Fibroblast of skin of abdomen (primary cell): ENCODE measurements at places on chromosomes 12 and 14.

DNA sequence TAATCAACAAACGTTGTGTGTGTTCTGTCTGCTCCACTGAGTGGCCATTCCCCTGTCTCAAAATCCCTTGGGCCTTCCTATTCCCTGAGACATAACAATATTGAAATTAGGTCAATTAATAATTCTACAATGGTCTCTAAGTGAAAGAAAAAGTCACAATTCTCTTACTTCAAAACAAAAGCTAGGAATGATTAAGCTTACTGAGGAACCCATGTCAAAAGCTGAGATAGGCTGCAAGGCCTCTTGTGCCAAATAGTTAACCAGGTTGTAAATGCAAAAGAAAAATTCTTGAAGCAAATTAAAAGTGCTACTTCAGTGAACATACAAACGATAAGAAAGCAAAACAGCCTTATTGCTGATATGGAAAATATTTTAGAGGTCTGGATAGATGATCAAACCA, 65.0 kb upstream of the AMIGO2 start:
- no peak for DNase-seq

- DNase-seq, result no peak
Observed at GRCh38 chr12:76031081-76031413, 529 bp downstream of the PHLDA1 start.

- no peak for DNase-seq
Observed at GRCh38 chr12:75784591-75784990, 247.0 kb downstream of the PHLDA1 start.

DNA sequence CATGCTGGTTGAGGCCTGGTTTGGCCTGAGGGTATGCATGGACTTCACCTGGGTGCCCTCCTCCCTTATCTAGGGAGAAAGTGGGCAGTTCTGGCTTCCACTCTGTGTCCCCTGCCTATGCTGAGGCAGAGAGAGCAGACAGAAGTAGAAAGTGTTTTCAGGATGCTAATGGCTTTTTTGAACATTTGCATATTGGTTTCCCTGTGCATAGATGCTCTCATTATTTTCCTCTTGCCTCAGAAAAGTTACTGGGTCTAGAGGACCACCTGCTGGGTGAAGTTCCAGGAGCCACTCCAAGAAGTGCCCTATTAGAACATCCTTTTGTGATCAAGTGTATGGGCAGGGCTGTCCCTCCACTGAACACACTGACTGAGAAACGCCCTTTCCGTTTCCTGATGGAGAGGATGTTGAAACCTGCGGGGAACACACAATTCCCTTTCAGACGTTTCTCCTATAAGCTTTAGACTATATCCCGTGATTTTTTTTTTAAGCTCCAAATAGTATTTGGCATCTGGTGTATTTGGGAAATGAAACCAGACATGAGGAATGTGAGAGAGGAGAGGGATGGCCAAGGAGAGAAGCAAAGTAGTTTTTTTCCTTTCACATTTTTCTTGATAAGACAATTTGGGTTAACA, 66.6 kb downstream of the DAAM1 start:
- DNase-seq, result peak; percentile 80

DNA sequence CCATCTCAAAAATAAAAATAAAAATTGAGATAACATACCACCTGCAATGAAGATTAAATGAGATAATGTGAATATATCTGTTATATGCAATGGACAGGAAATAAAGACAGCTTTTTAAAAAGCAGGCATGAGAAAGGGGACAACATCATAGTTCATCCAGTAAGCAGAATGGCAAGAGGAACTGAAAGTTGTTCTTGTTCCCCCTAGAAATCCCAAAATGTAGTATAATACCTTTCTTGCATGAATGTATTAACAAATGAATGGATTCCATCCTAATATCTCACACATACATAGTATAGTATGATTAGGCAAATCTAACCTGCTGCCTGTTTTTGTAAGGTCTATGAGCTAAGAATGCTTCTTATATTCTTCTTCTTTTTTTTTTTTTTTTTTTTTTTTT, 31.4 kb downstream of the FGD6 start:
- DNase-seq, result no peak

DNA sequence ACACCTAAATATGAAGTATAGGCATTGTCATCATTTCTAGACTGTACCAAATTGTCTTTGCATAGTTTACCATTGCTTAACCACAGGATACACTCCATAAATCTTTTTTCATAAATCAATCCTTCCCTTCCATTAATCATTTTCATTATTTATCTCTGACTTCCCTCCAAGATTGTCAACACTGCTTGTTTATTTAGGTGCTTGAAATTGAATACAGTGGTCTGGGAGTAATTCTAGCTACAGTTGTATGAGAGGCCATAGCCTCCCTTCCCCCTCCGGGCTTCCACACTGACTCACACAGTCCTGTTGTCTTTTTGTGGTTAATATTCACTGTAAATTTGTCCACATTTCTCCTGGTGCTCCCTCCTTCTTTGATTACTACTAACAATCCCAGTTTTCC, 114.2 kb upstream of the ARID2 start:
- DNase-seq, result peak; percentile 64

- DNase-seq, result no peak
Observed at GRCh38 chr12:30437044-30437443, 258.6 kb downstream of the IPO8 start.

- DNase-seq, result no peak
Observed at GRCh38 chr12:24469089-24469488, 479.8 kb downstream of the BCAT1 start.

- DNase-seq, result no peak
Observed at GRCh38 chr14:33782923-33783322, 168.0 kb downstream of the EGLN3 start.

- peak; percentile 35 for DNase-seq
Observed at GRCh38 chr14:32367516-32367915, 38.4 kb downstream of the AKAP6 start.

GRCh38 chr14:101808020-101808641, 46.6 kb downstream of the PPP2R5C start:
- DNase-seq, result peak; percentile 10

- DNase-seq, result no peak
Observed at GRCh38 chr14:72270147-72270727, 338.0 kb downstream of the RGS6 start.

DNA sequence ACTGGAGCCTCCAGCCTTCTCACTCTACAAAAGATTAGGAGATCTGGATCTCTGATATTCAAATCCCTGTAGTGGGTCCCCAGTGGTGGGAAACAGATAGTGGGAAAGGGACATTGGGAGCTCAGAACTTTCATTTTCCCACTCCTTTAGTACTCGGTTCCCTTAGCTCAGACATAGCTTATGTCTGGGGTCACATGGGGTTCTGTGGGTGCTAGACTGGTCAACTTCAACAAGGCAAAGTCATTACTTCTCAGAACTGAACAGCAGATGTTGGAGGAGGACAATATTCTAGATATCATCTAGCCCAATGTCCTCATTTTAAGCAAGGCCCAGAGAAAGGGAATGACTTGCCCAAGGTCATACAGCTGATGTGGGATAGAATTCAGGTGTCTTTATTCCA, 19.5 kb upstream of the ITGA5 start:
- no peak for DNase-seq

DNA sequence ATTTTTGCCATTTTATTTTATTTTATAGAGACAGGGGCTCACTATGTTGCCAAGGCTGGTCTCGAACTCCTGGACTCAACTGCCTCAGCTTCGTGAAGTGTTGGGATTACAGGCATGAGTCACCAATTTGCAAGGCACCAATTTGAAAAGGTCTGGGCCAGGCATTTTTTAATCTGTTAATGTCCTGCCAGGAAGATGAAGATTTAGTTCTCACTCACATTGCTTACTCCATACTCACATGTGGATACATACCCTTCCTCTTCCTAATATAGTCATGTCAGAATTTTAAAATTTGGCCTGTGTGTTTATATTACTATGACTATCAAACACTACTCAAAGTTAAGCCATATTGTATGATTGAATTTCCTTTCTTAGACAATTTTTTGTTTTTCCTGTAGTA, 15.3 kb upstream of the EML1 start:
- DNase-seq, result no peak

GRCh38 chr12:63045020-63045860, 105.8 kb downstream of the AVPR1A start:
- peak; percentile 70 for DNase-seq

GRCh38 chr12:121325922-121326396, 26.3 kb downstream of the ANAPC5 start:
- peak; percentile 46 for DNase-seq

DNA sequence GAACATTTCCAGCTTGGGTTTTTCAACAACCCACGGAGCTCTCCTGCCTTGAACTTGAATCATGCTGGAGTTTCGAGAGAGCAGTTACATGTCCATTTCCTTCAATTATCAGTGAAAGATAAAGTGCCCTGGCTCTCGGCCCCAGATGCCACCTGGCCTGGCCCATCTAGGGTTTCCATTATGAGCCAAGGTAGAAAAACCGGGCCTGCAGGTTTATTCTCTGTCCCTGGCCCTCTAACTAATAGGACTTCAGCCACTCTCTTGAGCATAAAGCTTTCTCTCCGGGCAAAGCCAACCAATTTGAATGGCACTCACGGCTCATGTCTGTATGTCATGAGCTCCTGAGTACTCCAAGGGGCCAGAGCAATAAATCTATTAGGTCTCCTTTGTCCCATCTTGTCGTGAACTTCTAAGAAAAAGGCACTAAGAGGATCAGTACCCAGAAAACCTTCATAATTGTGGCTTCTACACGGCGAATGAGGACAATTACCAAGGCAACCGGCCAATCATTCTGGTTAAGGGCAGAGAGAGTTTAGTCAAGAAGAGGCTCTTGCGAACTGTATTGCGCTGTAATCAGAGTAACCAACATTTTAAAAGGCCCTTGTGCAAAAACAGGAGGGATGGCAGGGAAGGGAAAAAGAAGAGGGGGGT, 392.3 kb downstream of the MED13L start:
- DNase-seq, result no peak

- DNase-seq, result no peak
Observed at GRCh38 chr12:95321516-95322246, 104.1 kb downstream of the VEZT start.

DNA sequence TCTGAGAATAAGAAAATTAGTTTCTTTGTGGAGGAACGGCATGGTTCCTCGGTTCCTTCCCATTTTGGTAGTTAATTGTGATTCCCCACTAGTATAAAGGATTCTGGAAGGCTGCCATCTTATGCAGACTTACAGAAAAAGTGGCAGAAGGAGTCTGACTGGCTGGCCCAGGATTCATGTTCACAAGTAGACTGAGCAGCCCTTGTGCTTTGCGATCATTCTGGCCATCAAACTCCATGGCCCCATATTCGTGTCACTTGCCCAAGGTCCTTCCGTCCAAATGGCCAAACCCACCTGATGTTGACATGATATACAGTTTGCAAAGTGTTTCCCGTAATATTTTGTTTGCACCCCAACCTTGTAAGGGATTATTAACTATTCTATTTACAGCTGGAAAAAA, 297.2 kb upstream of the AMIGO2 start:
- no peak for DNase-seq

DNA sequence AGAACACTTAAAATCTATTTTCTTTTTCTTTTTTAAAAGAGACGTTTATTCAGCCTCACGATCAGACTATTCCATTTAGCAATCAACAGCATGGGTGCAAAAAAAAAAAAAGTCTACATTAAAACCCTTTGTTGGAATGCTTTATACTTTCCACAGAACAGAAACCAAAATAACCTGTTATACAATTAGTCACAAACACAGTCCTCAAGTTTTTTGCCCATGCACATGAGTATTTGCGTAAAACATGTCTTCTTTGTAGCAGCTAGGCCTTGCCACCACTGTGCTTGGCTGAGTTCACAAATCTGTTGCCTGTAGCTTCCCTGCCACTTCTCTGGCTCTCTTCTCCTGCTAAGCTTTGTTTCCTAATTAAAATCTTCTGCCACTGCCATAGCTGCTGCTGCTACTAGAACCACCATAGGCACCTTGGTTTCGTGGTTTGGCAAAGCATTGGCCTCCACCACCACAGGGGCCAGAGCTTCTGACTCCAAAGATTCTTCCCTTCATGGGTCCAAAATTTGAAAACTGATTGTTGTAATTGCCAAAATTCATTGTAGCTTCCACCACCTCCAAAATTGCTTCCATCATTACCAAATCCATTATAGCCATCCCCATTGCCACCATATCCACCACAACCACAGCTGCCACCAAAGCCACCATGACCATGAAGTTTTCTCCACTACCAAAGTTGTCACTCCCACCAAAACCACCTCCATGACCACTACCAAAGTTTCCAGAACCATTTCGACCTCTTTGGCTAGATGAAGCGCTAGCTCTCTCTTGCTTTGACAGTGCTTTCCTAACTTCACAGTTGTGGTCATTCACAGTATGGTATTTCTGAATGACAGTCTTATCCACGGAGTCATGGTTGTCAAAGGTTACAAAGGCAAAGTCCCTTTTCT, 38.1 kb downstream of the KLRG1 start:
- no peak for DNase-seq

DNA sequence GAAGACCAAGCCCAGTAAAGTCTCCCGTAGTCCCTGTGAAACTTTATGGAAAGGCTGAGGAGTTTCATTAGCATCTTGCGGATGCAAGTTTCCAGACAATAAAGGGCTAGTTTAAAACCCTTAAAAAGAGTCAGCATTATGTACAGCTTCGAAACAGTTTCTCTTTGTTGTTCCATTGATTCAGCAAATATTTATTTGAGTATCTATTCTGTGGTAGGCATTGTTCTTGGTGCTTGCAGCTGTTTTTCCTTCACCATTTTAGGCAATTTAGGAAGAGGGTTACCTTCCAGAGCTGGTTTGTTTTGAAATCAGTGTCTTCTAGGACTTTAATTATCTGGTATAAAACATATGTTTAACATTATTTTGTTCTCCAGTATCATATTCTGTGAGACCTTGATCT, 1.5 kb downstream of the SLIRP start:
- no peak for DNase-seq

DNA sequence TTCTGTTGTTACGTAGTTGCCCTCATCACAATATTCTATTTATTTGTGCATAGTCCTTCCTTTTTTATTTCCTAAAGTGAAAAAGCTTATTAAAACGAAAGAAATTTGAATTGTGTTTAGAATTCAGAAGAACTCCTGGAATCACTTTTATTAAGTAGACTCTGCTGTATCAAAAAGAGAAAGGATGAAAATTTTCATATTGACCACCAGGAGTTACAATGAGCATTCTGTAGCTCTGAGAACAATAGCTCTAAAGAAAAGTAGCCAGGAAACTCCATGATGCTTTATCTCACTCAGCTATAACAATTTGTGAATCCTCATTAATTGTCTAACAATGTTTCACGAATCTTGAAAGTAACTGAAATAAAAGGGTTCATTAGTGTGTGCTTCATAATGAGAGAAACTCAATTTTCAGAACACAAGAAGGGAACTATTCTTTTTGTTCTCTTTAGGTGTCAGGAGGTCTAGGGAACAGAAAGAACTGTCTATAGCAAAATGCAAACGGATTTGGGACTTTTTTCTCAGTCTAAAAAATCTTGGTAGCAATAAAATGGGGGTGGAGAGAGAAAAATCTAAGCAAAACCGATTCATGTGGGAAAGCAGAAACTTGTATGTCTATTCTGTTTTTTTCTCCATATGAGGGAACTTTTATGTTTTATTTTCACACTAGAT, 19.3 kb downstream of the ASCL1 start:
- DNase-seq, result no peak

DNA sequence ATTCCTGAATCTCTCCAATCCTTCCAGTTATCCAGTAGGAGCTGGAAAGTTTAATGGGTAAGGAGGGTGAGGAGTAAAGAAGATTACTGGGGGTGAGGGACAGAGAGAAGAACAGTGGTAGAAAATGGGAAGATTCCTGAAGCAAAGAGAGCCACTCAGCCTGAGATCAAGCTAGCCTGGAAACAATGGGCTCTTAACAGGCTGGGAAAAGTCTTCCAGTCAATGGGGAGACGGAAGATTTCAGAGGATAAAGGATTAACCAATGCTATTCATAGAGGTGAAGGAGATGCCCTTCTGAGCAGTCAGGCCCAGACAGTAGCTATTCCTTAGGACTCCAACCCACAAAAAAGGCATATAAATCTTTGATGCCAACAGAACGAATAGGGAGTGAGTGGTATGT, 14.8 kb downstream of the GDF11 start:
- no peak for DNase-seq
